ENCODE measurements at places on chromosomes 1 and 21.
A peak's percentile ranks its signal among the peaks of the same experiment; 100 is the strongest.

GRCh38 chr1:203479646-203480045 lies 4.0 kb downstream of the PRELP start:
- no peak for DNase-seq

- DNase-seq: no peak
These were observed 11.2 kb downstream of the ZNF436 start for GRCh38 chr1:23358310-23358875.

- no peak for DNase-seq
These were observed 858 bp upstream of the SUSD4 start for GRCh38 chr1:223364685-223365382.

DNA sequence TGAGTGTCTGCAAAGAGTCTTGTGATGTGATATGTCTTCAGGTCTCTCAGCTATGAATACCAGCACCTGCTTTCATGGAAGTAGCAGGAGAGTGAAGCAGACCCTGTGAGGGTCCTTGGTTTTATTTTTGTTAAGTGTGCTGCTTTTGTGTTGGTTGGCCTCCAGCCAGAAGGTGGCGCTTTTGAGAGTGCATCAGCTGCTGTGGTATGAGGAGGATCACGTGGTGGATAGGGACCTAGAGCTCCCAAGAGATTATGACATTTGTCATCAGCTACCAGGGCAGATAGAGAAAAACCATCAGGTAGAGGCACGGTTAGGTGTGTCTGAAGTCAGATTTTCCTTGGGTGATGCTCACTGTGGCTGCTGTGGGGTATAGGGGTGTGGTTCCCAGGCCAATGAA lies 1232.1 kb downstream of the MRPL39 start:
- DNase-seq: peak; percentile 6

GRCh38 chr1:25770541-25771220 lies 29.3 kb upstream of the SELENON start:
- DNase-seq: no peak

DNA sequence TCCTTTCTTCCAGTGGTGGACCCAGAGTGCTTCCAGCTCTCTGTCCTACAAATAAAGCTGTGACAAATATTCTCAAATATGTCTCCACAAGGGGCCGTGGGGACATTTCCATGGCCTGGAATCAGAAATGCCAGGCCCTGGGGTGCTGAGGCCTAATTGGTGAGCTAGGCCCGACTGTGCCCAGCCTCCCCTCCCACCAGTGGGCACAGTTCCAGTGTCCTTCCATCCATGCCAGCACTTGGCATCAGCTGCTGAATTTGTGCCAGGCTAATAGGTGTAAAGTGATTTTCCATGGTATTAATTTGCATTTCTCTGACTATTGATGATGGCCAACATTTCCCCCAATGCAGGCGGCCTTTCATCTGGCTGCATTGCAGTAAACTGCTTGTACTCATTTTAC lies 48.5 kb upstream of the B3GALT5 start:
- DNase-seq: no peak

- no peak for DNase-seq
These were observed 165.4 kb downstream of the DNM3 start for GRCh38 chr1:172006660-172007059.

DNA sequence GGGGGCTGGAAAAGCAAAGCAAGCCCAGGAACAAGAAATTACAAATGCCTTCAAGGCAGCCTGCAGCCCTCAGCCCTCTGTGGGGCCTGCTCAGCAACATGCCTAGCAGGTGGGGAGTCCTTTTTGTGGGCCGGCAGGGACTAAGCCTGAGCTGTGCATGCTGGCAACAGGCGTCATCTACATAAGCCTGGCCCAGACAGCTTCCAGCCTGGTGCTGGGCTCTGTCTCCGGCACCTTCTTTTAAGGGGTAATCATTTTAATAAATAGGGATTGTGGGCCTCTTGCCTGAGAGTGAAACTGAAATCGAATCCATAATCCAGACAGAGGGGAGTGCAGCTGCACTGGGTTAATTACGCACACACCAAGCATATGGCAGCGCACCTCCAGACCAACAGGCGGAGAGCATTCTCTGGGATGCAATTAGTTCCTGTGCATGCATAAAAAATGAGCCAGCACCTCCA lies 96.6 kb downstream of the DDX20 start:
- DNase-seq: no peak

GRCh38 chr1:225412803-225413351 lies 15.0 kb downstream of the LBR start:
- DNase-seq: no peak

Data from fibroblast of skin of scalp (primary cell).